Peyer's patch (tissue), 4 donors: ENCODE measurements at places on chromosomes 16 and 17. TPM values are rescaled to one million over a fixed set of nuclear protein-coding genes. Genes with fewer than 3 reads are reported as not detected.

FOXJ1 gene
- total RNA-seq, result not detected

PNMT gene
- 28.1 TPM for total RNA-seq

PRR15L gene
- total RNA-seq, result 358 TPM

P2RX5 gene
- 6.6 TPM for total RNA-seq

EFNB3 gene
- total RNA-seq, result not detected

ADAM11 gene
- 0.67 TPM for total RNA-seq

MAP2K4 gene
- 25.6 TPM for total RNA-seq

DNAH2 gene
- total RNA-seq, result not detected

PYY gene
- 58.0 TPM for total RNA-seq
